ENCODE measurements at places on chromosomes 4 and X.

- no peak for DNase-seq
These were observed 60.0 kb upstream of the NKX1-1 start for GRCh38 chr4:1466034-1466862.

GRCh38 chr4:141169391-141169790 lies 36.1 kb upstream of the RNF150 start:
- no peak for DNase-seq

DNA sequence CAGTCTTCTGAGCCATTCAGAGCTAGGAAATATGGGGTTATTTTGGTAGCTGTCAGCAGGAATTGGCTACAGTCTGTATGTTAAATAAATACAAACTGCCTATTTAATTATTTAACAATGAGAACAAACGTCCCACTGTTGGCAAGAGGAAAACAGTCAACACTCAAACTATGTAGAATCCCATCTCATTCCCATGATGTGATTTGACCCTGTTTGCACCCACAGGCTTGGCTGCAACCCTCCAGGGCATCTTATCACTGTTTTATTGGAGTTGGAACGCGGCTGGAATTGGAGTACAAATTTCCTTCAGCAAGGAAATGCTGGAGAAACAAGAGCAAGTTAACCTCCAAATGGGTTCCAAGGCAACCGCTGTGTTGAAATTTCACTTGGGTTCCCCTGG lies 124.0 kb downstream of the KIT start:
- DNase-seq: no peak

DNA sequence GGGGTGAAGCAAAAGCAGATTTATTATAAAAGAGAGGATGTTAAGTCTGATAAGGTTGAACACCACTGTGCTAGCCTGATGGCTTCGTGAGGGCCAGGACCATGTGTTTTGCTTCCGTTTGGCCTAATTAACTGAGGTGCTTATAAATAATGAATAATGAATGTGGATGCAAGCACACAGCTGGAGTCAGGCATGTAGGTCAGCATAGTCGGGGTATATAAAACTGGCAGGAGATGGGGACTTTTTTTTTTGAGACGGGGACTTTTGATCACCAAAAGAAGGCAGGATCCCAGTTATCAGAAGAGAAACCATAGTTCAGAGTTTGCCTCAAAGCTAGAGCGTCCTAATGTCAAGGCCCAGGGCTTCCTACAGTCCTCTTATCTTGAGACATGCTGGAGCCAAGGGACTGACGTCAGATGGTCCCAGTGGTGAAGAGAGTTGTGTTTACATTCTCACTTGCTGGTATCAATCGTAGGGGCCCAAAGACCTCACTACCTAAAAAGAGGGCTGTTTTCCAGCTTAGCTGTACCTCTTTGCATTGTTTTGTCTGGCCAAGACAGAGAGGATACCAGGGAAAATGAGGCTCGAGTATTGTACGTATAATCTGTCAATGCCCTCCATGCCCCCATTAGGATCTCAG lies 50.4 kb downstream of the RTL9 start:
- DNase-seq: no peak

- DNase-seq: no peak
These were observed 28.6 kb downstream of the BEX3 start for GRCh38 chrX:103405009-103405333.

DNA sequence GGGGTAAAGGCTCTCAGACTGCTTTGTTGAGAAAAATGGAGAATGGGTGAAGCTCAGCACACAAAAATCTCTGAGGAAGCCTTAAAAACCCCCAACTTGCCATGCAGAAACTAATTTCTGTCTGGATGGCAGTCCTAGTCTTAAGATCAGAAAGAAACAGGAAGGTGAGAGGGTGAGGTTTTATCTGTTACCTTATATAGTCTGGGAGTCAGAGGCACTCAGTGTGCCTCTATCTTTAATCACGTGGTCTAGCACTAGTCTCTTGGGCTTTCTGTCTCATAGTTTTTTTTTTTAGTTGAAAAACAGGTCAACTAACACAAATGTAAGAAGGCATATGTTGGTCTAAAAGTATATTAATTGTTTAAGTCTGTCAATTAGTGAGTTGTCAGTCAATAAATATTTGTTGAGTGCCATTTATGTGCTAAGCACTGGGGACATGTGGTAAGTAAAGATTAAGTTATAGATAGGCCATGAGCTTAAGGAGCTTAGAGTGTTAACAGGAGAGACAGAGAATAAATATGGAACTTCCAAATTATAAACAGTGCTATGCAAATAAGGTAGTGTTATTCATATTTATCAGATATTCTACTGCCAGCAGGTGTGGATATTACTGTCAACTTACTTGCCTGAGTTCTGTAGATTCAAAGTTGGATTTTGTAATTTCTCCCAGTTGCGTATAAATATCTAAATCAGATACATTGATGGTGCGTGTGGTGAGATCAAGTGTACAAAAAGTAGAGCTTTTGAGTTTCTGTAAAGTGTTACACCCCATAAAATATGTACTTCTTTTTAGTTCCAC lies 7.0 kb downstream of the CYBB start:
- DNase-seq: no peak

- no peak for DNase-seq
These were observed 53.6 kb upstream of the SHOX start for GRCh38 chrX:576904-577560.

- DNase-seq: peak; percentile 47
These were observed 15.4 kb upstream of the TBC1D19 start for GRCh38 chr4:26568446-26568994.

DNA sequence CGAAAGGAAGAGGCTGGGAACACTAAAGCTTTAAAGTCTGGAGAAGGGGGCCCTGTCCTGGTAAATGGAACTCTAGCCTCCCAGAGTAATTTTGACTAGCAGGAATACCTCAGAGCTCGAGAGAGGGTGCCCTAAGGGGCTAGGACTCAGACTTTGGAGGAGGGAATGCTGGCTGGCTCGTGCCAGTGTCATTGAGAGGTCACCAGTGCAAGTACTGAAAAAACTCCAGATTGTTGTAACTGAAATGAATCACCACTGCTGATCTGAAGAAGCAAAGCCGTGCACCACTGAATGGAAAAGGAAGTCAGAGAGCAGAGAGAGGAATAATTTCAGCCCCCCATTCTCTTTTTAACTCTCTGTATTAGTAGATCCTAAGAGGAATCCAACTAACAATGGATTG lies 690.2 kb downstream of the FAT4 start:
- DNase-seq: no peak

GRCh38 chr4:147975933-147976928 lies 244.3 kb downstream of the ARHGAP10 start:
- no peak for DNase-seq

GRCh38 chrX:53251307-53251706 lies 26.3 kb upstream of the KDM5C start:
- no peak for DNase-seq

- DNase-seq: no peak
These were observed 4.6 kb downstream of the FTSJ1 start for GRCh38 chrX:48480583-48480982.

DNA sequence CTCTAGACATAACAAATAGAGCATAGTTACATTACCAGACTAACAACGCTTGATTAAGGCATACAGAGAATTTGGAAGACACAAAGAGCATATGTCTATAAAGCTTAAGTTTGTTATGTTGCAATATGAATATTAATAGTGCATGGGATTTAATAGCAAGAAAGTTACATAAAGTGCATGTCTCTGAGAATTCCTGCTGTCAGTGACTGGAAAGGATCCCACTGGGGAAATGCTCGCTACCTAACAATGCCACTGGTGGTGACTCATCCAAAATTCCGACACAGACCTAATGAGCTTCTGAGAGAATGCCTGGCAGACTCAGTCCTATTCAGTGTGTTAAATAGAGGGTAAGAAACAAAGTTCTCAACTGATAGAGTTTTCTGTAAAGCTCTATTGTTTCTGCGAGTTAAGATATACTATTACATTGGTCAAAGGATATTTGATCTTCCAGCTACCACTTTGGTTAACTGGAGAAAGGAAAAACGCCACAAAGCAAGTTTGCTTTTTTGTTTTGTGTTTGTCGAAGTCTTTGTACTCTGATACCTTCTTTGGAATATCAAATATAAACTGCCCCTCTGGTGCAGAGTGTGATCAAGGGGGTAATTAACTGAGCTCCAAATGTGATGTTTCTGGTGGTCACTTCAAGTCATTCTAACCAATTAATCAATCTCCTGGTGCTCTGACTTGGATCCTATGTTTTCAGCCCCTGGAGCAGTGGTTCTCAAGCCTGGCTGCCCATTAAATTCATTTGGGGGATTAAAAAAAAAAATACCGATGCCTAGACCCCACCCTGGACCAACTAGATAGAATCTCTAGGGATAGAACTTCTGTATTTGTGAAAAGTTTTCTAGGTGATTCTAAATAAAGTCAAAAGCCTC lies 107.9 kb downstream of the PALLD start:
- no peak for DNase-seq

DNA sequence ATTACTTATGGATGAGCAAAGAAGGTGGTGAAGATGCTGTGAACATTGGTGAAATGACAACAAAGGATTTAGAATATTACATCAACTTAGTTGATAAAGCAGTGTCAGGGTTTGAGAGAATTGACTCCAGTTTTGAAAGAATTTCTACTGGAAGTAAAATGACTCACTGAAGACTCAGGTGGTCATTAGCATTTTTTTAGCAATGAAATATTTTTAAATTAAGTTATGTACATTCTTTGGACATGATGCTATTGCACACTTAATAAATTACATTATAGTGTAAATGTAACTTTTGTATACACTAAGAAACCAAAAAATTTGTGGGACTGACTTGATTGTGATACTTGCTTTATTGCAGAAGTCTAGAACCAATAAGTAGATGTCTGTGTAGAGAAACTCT lies 56.9 kb downstream of the USO1 start:
- no peak for DNase-seq

DNA sequence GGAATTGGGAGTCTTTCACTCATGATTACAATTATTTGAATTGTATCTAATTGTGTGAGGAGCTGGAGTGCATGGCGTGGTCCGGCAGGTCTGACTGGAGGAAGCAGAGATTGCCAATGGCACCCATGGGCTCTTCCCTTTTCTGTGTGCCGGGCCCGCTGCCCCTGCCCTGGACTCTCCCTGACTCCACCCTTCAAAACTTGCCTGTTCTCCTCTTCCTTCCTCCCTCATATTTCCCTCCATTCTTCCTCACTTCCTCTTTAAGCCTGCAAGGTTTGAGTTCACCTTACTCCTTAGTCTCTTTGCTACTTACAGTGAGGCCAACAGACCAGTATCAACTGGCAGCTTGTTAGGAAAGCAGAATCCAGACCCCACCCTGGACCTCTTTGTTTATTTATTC lies 6.5 kb upstream of the STBD1 start:
- no peak for DNase-seq

GRCh38 chr4:25110527-25111329 lies 49.5 kb downstream of the SEPSECS start:
- no peak for DNase-seq

DNA sequence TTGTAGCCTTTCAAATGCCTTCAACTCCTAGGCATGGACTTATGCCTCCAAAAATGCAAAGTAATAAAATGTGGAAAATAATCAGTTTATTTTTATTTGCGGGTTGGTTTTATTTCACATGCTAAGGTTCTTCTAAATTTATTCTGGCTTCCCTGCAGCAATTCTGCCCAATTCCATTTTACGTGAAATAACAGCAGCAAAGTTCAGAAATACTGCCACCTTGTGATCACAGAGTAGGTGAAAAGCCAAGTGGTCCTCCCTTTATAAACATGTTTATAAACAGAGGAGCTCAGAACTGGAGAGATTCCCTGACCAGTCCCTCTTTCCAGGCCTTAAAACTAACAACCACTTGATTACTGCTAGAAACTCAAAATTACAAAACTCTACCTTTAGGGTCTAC lies 14.7 kb upstream of the DCHS2 start:
- DNase-seq: no peak

DNA sequence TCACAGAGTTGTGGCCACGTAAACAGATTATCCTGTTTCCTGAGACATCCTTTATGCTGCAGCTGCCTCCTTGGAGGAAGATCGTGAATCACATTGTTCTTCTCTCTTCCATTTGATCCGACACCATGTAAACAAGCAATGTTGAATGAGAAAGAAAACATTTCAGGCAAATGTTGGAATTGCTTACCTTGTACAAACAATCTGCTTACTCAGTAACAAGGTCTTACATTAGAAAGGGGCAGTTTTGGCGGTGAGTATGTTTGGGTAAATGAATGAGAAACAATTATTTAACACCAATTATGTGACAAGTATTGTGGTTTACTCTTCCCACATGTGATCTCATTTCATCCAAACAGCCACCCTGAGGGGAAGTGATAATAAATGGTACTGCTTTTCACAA lies 637.8 kb downstream of the RAB28 start:
- no peak for DNase-seq

DNA sequence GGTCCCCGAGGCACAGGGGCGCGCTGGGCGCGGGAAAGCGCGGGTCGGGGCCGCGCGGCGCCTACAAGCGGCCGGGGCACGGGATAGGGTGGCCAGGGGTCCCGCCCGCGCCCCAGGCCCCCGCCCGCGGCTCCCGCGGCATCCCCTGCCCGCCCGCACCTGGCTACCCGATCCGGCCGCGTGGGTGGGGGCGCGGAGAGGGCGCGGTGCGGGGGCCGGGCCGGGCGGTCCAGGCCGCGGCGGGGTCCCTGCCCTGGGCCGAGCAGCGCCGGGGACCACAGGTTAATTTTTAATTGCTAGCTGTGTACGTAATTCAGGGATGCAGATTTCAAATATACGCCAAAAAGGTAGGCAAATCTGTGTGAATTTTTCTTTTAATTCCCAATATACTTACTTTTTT lies 44.3 kb upstream of the FAM47C start:
- DNase-seq: no peak

- DNase-seq: no peak
These were observed 169.6 kb downstream of the MID1IP1 start for GRCh38 chrX:38970845-38971244.

GRCh38 chr4:53424280-53424679 lies 46.8 kb downstream of the FIP1L1 start:
- no peak for DNase-seq

- no peak for DNase-seq
These were observed 34.6 kb upstream of the TMPRSS11D start for GRCh38 chr4:67918428-67918827.

DNA sequence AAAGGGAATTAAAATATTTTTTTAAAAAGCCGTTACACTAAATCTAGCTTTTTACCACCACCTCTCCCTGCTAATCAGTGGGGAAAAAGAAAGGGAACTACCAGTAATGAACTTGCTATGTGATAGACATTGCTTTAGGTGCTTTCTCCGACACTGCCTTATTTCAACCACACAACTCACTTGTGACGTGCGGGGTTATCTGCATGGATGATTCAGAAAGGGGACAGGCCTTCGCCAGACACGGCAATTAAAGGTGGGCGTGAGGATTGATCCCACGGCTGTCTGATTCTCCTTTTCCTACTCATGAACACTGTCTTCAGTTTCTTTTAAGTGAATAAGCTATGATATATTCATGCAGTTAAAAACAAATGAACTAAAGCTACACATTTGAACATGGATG lies 882 bp upstream of the CXCR3 start:
- no peak for DNase-seq

DNA sequence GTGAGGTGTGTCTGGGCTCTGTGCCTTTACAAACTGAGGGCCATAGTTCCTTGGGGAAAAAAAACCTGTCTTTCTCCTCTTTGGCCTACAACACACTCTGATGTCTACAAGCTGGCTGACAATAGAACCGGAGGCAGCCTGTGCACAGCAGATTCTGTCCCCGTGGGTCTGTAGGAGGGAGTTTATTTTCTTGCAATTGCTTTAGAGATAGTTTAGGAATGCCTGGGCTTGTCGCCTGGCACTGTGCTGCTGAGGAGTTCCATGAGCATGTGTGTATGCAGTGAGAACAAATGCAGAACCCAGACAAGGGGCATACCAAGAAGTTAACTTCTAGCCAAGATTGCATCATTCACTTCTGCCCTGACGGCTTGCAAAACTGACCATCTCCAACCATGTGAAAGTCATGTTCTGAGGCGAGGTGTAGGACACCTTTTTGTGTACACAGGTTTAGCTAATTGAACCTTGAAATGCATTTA lies 54.1 kb downstream of the CCNI start:
- DNase-seq: no peak
